Thyroid gland (tissue), 4 donors: ENCODE measurements at places on chromosomes 11 and 22.

- no peak for DNase-seq
These were observed 28.2 kb downstream of the C2CD3 start for GRCh38 chr11:74142624-74143023.

- DNase-seq, result no peak
These were observed 103.8 kb downstream of the STIM1 start for GRCh38 chr11:3959015-3959902.

- DNase-seq, result peak; percentile 88
These were observed 14.5 kb downstream of the SERPINH1 start for GRCh38 chr11:75576499-75576918.

DNA sequence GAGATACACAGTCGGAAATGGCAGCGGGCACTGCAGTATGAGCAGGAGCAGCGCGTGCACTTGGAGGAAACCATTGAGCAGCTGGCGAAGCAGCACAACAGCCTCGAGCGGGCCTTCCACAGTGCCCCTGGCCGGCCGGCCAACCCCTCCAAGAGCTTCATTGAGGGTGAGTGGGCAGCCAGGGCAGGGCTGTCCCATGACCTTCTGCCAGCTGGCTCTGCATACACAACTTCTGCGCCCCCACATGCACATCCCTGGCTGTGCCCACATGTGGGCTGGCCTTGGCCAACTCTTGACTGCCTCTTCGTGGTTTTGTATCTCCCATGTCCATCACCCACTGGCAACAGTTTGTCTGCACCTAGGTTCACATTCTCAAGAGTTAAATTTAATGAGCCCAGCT is 81.1 kb downstream of the MORC2 start:
- no peak for DNase-seq

DNA sequence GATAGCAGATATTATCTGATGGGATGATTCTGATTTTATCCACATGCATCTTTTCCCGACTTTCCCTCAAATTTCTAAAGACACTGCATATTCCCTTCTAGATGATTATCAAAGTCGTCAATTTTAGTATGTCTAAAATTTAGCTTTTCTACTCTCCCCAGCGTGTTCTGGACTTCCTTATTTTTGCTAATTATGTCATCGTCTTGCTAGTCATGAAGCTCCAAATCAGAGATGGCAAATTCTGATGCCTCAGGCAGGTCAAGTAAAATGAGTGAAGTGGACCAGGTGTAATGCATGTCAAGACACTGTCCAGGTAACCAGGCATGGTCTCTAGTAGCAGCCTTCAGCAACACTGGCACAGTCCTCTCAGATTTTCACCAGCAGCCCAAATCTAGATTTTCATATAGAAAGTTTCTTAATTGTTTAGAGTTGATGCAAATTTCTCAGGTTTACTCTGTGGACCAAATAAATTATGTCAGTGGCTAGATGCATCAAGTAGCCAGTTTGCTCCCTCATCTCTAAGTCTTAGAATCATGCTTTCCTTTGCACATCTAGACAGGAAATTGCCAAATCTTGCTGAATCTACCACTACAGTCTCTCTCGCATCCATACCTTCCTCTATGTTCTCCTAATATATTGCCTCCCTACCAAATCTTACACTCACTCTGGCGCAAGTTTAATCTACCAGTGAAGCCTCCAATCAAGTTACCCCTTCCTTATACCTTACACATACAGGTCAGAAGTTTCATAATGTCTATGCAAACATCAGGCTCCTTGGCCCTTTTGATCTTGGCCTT is 10.6 kb downstream of the HSD17B12 start:
- no peak for DNase-seq
